Effector memory CD4-positive, alpha-beta T cell (primary cell): ENCODE measurements at places on chromosomes 12 and 14.

DNA sequence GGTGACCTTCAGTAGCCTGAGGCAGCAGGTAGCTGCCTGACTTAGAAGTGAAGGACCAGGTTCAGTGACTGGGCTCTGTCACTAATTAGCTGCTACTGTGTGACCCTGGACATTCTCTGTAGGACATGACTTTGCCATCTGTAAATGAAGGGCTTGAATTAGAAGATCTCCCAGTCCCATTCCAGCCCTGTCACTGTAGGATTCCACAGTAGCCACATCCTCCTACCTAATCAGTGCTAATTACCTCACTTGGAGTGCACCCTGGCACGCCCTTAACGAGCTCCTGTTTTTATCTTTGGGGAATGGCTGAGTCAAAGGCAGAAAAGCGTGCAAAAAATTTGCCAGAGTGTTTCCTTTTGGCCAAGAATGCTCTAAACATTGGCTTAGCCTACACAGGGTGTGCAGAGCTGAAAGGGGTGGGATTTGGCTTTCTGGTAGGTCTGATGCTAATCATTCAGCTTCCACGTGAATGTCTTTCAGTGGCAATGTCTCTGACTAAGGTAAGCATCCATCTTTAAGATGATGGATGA, 6.8 kb downstream of the NTF3 start:
- H3K27ac ChIP-seq, result no peak overlapping the region
- no peaks in the 10 kb centered on the region for H3K36me3 ChIP-seq
- no peaks in the 10 kb centered on the region for H3K4me1 ChIP-seq
- DNase-seq, result no peak
- no peaks in the 10 kb centered on the region for H3K27me3 ChIP-seq

DNA sequence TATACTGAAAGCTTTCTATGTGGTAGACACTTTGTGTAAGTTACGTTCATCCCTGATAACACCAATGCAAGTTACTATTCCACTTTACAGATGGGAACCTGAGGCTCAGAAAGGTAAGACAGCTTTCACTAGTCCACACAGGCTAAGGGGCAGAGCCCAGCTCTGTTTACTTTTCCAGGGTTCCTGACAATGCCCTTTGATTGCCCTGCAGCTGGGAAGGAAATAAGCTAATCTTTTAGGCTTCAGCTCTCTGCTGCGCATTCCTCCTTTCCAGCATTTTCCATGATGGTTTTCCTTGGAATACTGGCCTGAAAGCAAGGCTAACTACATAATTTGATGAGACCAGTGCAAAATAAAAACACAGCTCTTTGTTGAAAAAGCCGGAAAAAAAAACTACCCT, 185.7 kb upstream of the BTG1 start:
- no peaks in the 10 kb centered on the region for H3K36me3 ChIP-seq
- H3K4me3 ChIP-seq, result no peak overlapping the region
- H3K4me1 ChIP-seq, result peaks cover 4% of the 10 kb centered on the region
- H3K27me3 ChIP-seq, result no peaks in the 10 kb centered on the region
- no peak for DNase-seq

DNA sequence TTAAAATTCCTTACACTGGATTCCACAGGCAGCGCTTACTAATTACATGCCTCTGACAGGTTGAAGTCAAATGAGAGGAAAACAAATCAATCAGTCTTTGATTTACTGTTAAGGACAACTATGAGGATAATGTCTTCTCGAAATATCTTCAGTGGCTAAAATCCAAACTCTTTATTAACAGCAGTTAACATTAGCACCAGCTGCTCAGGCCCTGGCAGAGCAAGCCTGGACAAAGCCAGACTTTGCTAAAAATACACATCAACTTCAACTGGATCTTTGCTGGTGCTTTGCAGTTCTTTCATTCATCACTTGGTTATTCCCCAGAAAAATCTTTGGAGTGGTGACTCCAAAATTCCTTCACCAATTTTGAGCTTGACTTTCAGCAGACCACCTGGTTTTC, 98.7 kb downstream of the HECTD4 start:
- H3K4me3 ChIP-seq, result no peak overlapping the region
- no peaks in the 10 kb centered on the region for H3K36me3 ChIP-seq
- H3K27ac ChIP-seq, result no peak overlapping the region
- H3K27me3 ChIP-seq, result no peaks in the 10 kb centered on the region
- H3K4me1 ChIP-seq, result no peaks in the 10 kb centered on the region

DNA sequence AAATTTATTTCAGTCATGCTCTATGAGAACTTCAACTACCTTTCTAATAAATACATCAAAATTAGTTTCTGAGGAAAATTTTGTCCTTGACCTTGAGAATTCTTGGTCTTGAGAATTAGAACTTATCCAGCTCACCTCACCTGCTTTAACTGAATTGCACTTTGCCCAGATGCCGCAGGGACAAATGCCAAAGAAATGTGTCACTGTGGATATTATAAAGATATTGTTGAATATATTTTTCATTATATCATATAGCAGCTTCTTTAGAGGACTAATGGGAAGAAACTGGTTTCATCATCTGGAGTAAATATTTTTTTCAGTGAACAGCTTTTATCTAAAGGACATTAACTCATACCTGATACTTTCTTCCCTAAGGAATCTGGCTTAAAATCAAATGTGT, 54.1 kb downstream of the LRP6 start:
- DNase-seq, result no peak
- no peaks in the 10 kb centered on the region for H3K36me3 ChIP-seq
- H3K27ac ChIP-seq, result no peak overlapping the region
- H3K27me3 ChIP-seq, result no peaks in the 10 kb centered on the region

DNA sequence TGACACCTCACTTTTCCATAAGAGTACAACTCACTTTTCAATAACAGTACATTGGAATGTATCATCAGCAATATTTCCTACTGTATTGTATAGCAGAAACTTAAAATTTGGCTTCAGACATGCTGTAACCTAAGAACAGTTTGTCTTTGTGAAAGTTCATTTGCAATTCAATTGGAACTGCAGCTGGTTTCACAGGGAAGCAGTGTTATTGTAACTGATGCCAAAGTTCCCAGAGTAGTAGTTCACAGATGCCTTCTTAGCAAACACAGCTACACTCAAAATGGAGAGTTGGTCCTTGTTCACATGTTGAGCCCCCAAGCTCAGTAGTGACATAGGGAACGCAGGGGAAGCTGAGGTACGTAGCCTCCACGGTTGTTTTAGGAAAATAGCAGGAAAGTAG, 23.3 kb downstream of the PPP1R36 start:
- H3K36me3 ChIP-seq, result no peaks in the 10 kb centered on the region
- no peak overlapping the region for H3K4me3 ChIP-seq
- no peaks in the 10 kb centered on the region for H3K27me3 ChIP-seq
- no peak overlapping the region for H3K27ac ChIP-seq
- DNase-seq, result no peak
